ENCODE measurements at places on chromosomes 6 and 20.

DNA sequence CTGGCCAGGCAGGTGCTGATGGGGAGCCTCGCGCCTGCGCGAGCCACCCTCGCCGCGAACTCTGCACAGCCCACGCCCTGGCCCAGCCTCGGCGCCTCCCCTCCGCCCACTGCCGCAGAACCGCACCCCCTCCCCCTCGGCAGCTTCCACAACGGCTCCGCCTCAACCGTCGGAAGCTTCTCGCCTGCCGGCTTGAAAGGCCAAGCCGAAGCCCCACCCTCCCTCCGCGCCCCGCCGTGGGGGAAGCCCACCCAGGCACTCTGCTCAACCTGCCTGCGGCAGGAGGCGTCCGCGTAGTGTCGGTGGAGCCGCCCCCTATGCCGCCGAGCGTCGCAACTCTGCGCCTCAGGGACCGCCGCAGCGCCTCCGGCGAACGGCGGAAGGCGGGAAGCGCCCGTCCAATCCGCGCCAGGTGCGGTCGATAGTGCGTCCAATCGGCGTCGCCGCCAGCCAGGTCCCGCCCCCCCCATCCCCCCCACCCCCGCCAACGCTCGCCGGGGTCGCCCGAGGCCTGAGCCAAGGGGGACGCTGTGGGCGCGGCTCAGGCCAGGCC is at the start of gene SYCP2:
SYCP2 (minus strand) TSS at position 342 of the 553 bp plus-strand sequence. CDS start 11,224 bp downstream, outside the sequence.
- peak; percentile 18 for DNase-seq

DNA sequence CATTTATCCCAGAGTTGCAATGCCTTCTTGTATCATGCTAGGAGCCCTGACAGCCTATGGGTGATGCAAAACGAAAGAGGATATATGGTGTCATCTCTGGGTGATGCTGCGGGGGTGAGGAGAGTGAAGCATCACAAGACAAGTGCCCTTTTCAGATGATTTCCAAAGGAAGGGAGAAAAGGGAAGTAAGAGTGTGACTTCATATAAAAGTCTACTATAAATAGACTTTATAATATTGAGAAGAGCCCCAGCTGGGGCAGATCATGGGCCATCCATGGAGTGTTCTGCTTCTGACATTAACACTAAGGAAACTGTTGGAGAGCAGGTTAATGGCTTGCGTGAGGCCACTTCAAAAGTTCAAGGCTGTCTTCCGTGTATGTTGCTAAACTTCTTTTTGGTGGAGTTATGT is 4.4 kb downstream of the CD83 start:
- no peak for DNase-seq

DNA sequence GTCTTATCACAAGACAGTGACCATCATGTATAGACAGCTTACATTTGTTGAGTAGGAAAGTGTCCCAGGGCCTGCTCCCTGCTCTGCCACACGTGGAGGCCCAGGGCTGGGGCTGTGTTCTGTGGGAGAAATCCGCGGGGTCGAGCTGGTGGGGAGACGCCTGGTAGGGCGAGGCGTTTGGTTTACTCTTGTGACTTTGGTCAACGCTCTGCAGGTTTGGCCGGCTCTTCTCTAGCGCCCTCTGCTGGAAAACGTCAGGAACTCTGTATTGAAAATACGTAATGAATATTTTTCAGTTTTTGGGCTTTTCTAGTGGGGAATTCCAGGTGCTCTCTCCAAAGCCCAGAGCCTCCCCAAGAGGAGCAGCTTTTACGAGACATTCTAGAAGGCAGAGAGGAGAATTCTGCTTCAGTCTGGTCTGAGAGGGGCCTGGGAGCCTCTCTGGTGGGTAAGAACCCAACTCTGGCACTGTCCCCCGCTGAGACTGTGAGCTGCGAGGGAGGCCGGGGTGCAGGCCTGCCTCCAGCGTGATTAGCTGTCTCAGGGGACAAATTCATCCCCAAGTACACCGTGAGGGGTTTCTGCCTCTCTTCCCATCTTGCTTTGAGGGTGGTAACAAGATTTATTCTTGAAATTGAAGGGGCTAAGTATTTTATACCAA is 112.6 kb upstream of the RALGAPA2 start:
- DNase-seq = peak; percentile 67

DNA sequence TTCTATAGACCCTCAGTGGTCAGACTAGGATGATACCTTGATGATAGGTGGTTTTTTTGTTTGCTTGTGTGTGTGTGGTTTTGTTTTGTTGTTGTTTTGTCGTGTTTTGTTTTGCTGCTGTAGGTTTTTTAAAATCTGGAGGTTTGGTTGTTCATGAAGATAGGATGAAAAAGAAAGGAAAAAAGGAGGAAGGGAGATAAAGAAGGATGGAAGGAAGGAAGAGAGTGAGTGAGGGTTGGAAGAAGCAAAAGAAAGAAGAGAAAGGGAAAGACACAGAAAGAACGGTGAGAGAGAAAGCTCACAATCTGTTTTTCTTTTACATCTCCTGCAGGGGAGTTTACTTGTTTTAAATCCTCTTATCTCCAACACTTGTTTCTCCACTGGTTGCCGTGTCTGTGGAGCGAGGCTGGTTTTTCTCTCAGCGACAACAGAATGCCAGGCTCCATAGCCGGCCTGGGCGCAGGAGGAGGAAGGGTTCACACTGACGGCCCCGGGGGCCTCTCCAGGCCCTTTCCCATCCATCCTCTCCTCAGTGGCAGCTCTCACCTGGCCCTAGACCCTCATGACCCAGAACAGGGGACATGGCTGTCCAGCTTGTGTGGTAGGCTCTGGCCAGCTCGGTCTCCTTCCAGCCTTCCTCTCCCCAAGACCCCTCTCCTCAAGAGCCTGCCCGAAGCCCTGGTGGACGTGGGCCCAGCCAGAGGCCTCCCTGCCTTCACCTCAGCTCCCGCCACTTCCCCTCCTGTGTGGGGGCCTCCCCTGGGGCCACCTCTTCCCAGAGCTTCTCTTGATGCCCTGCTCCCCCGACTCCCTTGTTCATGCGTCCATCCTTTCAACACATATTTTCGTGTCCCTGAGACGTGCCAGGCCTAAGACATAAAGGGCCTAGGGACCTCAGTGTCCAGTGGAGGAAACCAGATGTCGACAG is 168.4 kb downstream of the VEGFA start:
- DNase-seq = no peak
